Memory B cell (primary cell): ENCODE measurements at places on chromosomes 6 and 20.

GRCh38 chr6:143784316-143784715, 58.8 kb upstream of the LTV1 start:
- DNase-seq: no peak

DNA sequence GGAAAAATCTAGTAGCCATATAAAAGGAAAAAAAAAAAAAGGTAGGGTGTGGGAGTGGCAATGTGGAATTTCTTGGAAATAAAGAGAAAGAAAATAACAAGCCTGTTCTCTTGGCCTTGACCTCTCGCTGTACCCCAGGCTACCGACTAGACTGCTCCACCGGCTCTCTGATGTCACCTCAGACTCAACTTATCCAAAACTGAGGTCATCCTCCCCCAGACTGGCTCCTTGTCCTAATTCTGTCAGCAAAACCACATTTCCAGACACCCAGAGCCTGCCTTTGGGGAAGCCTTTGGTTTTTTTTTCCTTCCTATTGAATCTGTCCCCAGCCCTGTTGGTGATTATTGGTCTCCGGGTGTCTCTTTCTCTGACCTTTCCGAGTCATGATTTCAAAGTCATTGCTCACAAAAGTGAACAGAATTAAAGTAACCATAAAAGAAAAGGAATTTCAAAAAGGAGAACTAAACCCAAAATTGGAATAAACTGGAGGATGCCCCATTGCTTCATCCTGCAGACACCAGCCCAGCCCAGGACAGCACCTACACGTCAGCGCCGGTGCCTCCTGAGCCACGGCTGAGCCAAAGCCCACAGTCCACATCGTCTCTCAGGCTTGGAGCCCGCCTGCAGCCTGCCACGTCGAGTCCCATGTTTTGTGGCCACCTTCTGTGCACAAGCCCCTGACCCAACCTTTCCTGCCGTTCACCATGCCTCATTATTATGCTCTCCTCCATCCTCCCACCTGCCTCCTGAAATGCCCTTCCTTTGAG, 170.7 kb downstream of the MYLK4 start:
- no peak for DNase-seq

DNA sequence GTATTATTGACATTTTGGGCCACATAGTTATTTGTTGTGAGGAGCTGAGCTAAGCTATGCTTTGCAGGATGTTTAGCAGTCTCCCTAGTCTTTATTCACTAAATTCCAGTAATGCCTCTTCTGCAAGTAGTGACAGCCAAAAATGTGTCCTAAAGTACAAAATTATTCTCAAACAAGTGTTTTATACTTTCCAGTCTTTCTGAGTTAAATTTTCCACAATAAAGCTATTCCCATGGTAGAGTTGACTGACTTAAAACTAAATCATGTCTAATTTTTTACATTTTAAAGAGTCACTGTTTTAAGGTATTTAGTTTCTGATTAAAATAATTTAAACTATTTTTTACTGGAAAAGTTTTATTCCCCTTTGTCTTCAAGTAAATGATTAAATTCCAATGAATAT, 717.8 kb upstream of the HS3ST5 start:
- no peak for DNase-seq

GRCh38 chr6:39035681-39036080, 12.9 kb upstream of the GLP1R start:
- DNase-seq: no peak

DNA sequence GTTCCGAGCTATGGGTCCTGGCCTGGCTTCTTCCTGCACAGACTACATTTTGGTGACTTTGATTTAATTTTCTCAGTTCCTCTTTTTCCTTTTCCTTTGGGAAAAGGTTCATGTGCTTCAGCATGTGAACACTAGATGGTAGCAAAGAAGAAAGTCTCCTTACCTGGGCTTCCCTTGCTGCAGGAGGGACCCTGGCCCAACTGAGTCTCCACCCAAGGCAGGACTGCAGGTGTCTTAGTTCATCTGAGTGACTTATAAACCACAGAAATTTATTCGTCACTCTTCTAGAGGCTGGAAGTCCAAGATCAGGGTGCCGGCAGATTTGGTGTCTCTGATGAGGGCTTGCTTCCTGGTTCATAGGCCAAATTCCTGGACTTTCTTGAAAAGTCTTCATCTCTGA, 163.2 kb downstream of the SYCP2 start:
- DNase-seq: no peak

DNA sequence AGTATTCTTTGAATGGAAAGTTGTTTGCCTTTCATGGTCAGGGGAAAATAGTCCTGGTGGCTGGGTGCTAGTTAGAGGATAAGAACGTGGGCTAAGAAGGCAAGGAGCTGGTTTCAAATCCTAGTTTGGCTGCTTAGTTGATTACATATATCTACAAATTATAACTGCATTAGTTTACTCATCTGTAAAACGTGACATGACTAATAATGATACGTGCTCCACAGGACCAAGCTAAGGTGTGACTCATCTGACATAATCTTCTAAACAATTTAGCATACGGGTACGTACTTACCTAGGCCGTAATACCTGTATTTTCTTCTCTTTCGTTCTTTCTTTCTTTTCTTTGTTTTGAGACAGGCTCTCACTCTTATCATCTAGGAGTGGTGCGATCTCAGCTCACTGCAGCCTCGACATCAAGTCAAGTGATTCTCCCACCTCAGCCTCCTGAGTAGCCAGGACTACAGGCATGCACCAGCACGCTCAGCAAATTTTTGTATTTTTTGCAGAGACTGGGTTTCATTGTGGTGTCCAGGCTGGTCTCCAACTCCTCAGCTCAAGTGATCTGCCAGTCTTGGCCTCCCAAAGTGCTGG, 1274.2 kb upstream of the GJE1 start:
- no peak for DNase-seq

DNA sequence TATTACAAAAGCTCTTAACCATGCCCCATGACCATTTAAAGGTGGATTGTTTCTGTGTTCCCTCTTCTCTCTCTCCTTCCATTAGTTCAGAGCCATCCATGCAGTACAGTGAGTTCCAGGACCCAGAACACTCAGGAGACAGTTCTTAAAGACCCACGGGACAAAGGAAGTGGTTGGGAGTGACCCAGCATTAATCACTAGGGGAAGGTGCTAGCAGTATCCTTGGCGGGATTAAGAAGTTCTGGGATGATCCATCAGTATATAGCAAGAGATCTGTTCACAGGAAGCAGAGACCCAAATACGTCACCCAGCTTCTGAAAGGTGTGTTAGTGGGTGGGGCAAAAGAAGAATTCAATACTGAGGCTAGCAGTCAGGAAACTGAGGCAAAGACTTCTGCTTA, 154.1 kb downstream of the PHF3 start:
- no peak for DNase-seq

DNA sequence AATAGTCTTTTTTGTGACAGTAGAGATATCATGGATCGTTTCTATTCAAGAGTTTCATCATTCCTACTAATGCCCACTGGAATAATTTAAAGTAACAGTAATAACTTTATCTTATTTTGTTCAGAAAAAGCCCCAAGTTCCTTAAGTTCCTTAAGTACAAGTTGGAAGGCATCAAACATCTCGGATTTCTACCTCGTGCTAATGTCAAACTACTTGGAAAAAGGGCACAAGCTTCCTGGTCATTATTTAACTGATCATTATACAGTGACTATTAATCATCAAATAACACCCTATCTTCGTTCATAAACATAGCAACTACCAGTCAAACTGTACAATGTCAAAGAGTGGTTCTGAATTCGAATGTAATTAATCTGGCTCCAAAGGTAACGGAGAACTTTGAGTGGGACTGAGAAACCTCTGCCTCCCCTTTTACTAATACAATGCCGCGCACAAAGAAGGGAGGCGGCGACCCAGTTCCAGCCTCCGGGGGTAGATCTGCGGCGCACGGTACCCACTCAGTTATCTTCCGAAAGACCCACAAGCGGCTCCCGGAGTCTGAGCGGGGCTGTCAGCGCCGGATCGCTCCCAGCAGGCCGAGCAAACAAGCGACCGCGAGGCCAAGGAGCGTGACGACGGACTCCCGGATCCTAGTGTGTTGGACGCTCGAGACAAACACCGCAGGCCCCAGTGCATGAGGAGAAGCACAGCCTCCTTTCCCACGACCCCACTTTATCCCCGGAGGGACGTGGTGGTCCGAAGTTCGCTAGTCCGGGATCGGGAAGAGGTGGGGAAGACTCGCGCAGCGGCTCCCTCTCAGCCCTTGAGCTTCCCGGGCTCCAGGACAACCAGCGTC, 716 bp downstream of the SHPRH start:
- no peak for DNase-seq

GRCh38 chr20:8449123-8449522, 317.1 kb downstream of the PLCB1 start:
- no peak for DNase-seq

- DNase-seq: no peak
These were observed 34.3 kb upstream of the OGFRL1 start for GRCh38 chr6:71254323-71254722.

DNA sequence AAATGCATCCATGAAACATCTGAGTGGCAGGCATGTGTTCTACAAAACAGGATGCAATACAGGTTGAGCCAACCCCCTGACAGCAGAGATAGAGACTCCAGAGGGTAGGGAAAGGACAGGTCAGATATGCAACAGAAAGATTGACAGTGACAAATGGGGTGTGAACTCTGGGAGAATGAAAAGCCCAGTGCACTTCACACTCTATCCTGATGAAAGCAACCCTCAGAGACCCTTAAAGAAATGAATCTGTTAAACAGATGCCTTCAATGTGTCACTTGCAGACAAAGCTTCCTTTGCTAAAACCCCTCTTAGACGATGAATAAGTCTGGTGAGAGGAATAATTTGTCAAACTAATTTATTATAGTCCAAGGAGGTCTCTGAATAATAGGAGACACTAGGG, 89.9 kb downstream of the RFPL4B start:
- DNase-seq: no peak

DNA sequence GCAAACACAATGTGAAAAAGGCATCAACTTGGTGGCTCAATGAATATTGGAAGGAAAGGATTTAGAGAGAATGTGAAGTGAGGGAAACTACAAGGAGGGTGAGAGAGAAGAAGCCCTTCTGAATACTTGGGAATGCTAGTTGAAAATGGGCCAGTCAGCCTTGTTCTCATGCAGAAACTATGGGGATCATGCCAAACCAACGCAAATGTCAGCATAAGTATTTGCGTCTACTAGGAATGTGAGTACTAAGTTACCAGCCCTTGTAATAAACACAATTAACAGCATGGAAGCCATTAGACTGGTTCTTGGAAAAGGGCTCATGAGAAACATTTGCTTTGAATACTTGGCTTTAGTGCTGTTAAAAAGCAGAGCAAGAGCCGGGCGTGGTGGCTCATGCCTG, 54.9 kb upstream of the AIG1 start:
- DNase-seq: no peak

DNA sequence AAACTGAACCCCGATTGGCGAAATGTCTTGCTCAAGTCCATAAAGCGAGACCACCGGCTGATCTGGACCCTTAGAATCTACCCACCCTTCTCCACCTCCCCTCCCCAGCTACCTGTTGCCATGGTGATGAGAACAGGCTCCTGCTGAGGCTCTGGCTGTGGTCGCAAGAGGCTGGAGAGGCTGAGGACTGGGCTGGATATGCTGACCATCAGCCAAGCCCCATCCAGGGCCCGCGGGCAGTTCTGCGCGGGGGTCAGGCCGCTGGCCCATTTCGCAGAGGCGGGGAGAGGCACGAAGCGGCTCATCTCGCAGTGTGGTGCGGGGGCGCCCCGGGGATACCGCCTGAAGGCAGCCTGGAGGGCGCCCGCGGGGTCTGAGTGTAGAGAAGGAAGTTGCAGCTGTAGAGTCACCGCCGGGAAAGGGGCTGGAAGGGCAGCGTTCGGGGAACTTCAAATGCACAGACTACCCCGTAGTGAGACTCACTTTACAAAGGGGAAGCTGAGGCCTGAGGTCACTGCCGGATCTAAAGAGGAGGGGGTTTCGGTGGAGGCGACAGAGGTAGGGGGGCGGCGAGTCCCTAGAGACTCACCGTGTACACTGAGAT, 671 bp downstream of the TAPBP start:
- DNase-seq: no peak

- no peak for DNase-seq
These were observed 60.4 kb upstream of the QKI start for GRCh38 chr6:163354085-163354484.

DNA sequence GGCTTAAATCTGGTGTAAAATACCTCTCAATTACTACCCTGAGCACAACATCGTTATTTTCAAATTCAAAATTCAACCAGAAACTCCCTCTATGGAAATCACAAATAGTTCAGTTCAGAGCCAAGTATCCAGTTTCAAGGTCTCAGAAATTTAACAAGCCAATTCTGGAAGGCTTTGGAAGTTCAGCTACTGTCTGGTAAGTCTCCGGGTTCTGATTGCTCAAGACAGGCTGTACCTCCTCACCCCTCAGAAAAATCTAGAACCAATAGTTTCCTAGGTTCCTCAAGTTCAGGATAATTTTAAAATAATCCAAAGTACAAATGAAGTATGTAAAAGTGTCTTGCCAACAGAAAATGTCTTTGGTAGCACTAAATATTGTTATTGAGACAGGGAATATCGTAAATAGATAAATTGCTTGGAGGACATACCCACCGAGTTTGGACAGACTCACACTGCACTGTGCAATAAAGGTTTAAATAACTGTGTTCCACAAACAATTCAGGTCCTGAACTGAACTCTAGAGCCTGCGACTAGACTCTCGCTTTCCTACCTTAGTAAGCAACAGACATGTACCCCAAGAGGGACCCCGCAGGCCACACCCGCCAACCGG, 729 bp downstream of the ATG5 start:
- DNase-seq: no peak

GRCh38 chr6:152705327-152705726, 7.6 kb downstream of the MYCT1 start:
- no peak for DNase-seq

DNA sequence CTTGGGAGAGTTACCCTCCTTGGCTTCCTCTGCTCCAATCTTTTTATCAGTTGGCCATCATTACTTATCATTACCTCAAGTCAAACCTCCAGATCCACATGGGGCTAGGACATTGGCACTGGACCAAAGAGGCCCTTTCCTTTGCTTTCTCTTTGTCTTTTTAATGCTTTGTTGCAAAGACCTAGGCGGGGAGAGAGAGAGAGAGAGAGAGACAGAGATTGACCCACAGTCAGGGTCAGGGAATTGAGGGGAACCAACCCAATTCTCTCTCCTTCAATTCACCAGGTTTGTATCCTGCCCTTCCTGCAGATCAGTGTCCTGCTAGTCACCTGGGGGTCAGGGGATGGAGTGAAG, 3.5 kb upstream of the VEGFA start:
- no peak for DNase-seq
